ENCODE measurements at places on chromosomes 1 and 21. TPM values are rescaled to one million over a fixed set of nuclear protein-coding genes. Genes with fewer than 3 reads are reported as not detected.

Gene GNAT2
- 0.43 TPM for total RNA-seq

Gene HORMAD1
- total RNA-seq, result 0.43 TPM

Gene TRPM2
- under 0.01 TPM for total RNA-seq

Gene TNFRSF18
- total RNA-seq, result not detected

Gene NID1
- total RNA-seq, result 211 TPM

Gene TRABD2B
- total RNA-seq, result not detected

Gene ZBTB37
- total RNA-seq, result 7.3 TPM

Gene SPRR2B
- not detected for total RNA-seq

Gene IGSF5
- not detected for total RNA-seq

Gene CAMTA1
- 47.4 TPM for total RNA-seq

Gene DAB1
- total RNA-seq, result not detected

Gene GCSAML
- not detected for total RNA-seq

Gene PIGK
- total RNA-seq, result 32.8 TPM

Gene LCE5A
- total RNA-seq, result not detected

Gene SPRR1A
- total RNA-seq, result not detected

Gene ARPC5
- 288 TPM for total RNA-seq

Gene C1orf87
- not detected for total RNA-seq

Gene AIRE
- total RNA-seq, result not detected

Gene HPDL
- 1.3 TPM for total RNA-seq

Gene CELA3B
- total RNA-seq, result not detected

Gene PRXL2B
- total RNA-seq, result 15.1 TPM

Gene PTGS2
- total RNA-seq, result 3.0 TPM

Gene C1orf226
- total RNA-seq, result under 0.01 TPM

Gene KCNE1
- under 0.01 TPM for total RNA-seq

Gene PTPN22
- 0.86 TPM for total RNA-seq

Gene OR2G6
- not detected for total RNA-seq

Gene JAM2
- total RNA-seq, result under 0.01 TPM

Gene GJA9
- not detected for total RNA-seq

Gene F5
- total RNA-seq, result not detected

Gene ANKRD45
- total RNA-seq, result 0.43 TPM

Gene ASPM
- total RNA-seq, result 19.6 TPM

Gene SLC22A15
- 7.8 TPM for total RNA-seq

Gene PKP1
- total RNA-seq, result not detected

Gene BRINP3
- not detected for total RNA-seq

Gene CD52
- not detected for total RNA-seq

Gene HEYL
- total RNA-seq, result 0.32 TPM

Gene FPGT
- total RNA-seq, result 18.1 TPM

Gene NUDT4B
- total RNA-seq, result 25.4 TPM

Gene U2AF1
- 22.5 TPM for total RNA-seq

Gene CHRM3
- under 0.01 TPM for total RNA-seq

Gene OR2L2
- total RNA-seq, result not detected

Gene MPZ
- 2.9 TPM for total RNA-seq
